IMR-90 (cell line): ENCODE measurements at places on chromosomes 12 and 14. TPM values are rescaled to one million over a fixed set of nuclear protein-coding genes. Genes with fewer than 3 reads are reported as not detected.

PELI2 gene
- 31.7 and 36.7 TPM in 2 replicates for total RNA-seq

G2E3 gene
- 19.4 and 41.1 TPM in 2 replicates for total RNA-seq

BICDL1 gene
- not detected in 2 replicates for total RNA-seq

CYP27B1 gene
- 0.36 and 0.56 TPM in 2 replicates for total RNA-seq

KRT2 gene
- not detected in 2 replicates for total RNA-seq

FIGNL2 gene
- under 0.01 TPM in 2 replicates for total RNA-seq

MGST1 gene
- 87.2 and 105 TPM in 2 replicates for total RNA-seq

ERBB3 gene
- total RNA-seq: 2.2 and 2.5 TPM in 2 replicates

NXPH4 gene
- 0.36 and 0.56 TPM in 2 replicates for total RNA-seq

RDH16 gene
- not detected in 2 replicates for total RNA-seq

KCNC2 gene
- total RNA-seq: not detected in 2 replicates

KRT75 gene
- not detected in 2 replicates for total RNA-seq

FERMT2 gene
- total RNA-seq: 217 and 229 TPM in 2 replicates

COA8 gene
- total RNA-seq: 12.2 and 20.6 TPM in 2 replicates

EPS8 gene
- 102 and 104 TPM in 2 replicates for total RNA-seq

OR6C75 gene
- not detected in 2 replicates for total RNA-seq

SMCO2 gene
- total RNA-seq: not detected in 2 replicates

TPH2 gene
- total RNA-seq: not detected in 2 replicates

ASCL1 gene
- not detected in 2 replicates for total RNA-seq

EEF1AKMT3 gene
- 3.2 and 3.6 TPM in 2 replicates for total RNA-seq

LYZ gene
- total RNA-seq: not detected in 2 replicates

FOXN4 gene
- not detected in 2 replicates for total RNA-seq

TSHR gene
- total RNA-seq: not detected in 2 replicates

MFAP5 gene
- total RNA-seq: 0.56 and 0.90 TPM in 2 replicates

TMEM132C gene
- not detected in 2 replicates for total RNA-seq

GNS gene
- total RNA-seq: 66.4 and 80.7 TPM in 2 replicates

NAA30 gene
- 24.4 and 25.3 TPM in 2 replicates for total RNA-seq

LIN7A gene
- total RNA-seq: 23.9 and 24.7 TPM in 2 replicates

PPP1R36 gene
- 0.28 and 0.54 TPM in 2 replicates for total RNA-seq

CLEC6A gene
- total RNA-seq: not detected in 2 replicates

TCL1B gene
- total RNA-seq: not detected in 2 replicates

HAL gene
- total RNA-seq: under 0.01 and 0.56 TPM in 2 replicates

GPR135 gene
- total RNA-seq: 1.3 and 1.7 TPM in 2 replicates
